ENCODE measurements at places on chromosomes 3 and 15.

DNA sequence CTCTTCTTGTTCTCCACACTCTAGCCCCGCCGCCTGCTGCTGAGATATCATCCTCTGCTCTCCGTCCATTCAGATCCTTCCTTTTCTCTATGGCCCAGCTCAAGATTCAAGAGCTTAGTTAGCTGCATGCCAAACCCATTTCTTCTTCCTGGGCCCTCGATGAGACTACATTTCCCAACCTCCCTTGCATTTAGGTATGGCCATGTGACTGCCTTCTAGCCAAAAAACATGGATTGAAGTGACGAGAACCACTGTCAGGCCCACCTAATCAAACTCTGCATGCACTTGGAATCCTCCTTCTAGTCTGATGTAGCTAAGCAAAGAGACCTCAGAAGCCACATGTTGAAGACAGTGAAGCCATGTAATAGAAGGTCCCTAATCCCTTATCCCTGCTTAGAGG is 308.2 kb downstream of the VPS13C start:
- DNase-seq, result no peak

DNA sequence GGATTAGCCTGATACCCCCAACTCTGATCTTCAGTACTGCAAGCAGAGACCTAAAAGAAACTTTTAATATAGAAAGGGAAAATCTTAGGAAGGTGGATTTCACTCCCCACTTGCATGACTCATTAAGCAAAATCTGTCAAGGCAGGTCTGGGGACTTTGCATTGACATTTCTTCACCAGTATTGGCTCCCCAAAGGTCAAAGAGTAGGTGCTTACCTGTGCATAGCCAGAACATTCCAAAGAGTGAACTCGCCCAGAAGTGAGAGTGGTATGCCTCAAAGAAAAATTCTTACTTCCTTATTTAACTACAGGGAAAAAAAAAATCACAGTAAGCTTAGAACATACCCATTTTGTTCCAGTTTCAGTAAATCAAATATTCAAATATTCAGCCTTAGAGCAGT is 140.9 kb upstream of the TP63 start:
- no peak for DNase-seq

GRCh38 chr3:157618075-157618760 is 115.0 kb upstream of the VEPH1 start:
- DNase-seq, result no peak

GRCh38 chr15:48855501-48856440 is 22.2 kb upstream of the EID1 start:
- DNase-seq, result no peak

GRCh38 chr15:63519548-63520178 is 15.3 kb downstream of the USP3 start:
- DNase-seq, result no peak

GRCh38 chr3:149705416-149705815 is 46.9 kb downstream of the COMMD2 start:
- no peak for DNase-seq

GRCh38 chr15:93195109-93195508 is 106.1 kb upstream of the RGMA start:
- DNase-seq, result no peak

GRCh38 chr3:125145751-125146475 is 66.6 kb downstream of the SLC12A8 start:
- no peak for DNase-seq

DNA sequence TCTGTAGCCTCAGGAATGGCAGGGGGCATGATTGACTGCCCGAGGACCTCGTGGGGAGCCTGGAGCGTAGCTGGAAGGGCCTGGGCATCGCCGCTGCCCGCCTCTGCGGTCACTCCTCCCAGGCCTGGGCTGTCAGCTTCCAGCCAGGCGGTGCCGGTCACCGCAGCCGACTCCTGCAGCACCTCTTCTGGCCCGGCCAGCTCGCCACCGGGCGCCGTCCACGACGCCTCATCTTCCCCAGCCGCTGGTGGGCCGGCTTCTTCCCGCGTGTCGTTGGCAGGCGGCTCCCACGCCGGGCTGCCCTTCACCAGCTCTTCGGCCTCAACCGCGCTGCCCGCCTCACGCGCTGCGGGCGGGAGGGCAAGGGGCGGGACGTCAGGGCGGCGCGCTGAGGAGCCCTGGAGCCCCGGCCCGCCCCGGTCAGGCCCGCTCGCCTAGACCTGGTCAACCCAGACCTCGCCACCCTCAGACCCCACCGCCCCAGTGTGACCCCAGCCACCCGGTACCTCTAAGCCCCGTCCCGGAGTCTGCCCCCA is 1.0 kb downstream of the CSPG5 start:
- no peak for DNase-seq

GRCh38 chr3:15796771-15797641 is 773 bp downstream of the ANKRD28 start:
- DNase-seq, result peak; percentile 61

- DNase-seq, result no peak
These were observed 7.2 kb downstream of the MAP2K5 start for GRCh38 chr15:67549736-67550135.

- no peak for DNase-seq
These were observed 180.4 kb upstream of the NR2E3 start for GRCh38 chr15:71629781-71630474.

GRCh38 chr3:28835751-28836150 is 445.1 kb upstream of the RBMS3 start:
- DNase-seq, result peak; percentile 79

DNA sequence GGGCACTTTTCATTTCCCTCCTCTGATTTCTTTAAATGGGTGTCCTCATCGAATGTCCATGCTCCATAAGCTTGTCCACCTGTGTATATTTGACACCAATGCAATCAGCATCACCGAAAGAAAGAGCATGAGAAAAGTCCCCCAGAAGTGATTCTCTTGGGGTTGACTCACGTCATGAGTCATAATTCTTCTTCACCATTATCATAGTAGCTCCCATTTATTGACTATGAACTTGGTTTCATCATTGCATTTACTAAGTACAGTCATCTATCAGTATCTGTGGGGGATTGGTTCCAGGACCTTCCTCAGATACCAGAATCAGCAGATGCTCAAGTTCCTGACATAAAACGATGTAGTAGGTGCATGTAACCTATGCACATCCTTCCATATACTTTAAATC is 372.5 kb upstream of the CFAP20DC start:
- DNase-seq, result no peak

Measured in islet precursor cell (in vitro differentiated cells).